Skin of body (tissue), 3 donors: ENCODE measurements at places on chromosomes 2 and 18. TPM values are rescaled to one million over a fixed set of nuclear protein-coding genes. Genes with fewer than 3 reads are reported as not detected.

GCG gene
- not detected for total RNA-seq

PAX3 gene
- 11.9 TPM for total RNA-seq

SERPINB10 gene
- total RNA-seq, result 3.9 TPM

CABLES1 gene
- total RNA-seq, result 26.6 TPM

CPSF3 gene
- 38.4 TPM for total RNA-seq

CPO gene
- total RNA-seq, result 0.89 TPM

RNU2-63P gene
- total RNA-seq, result not detected

REG3A gene
- total RNA-seq, result not detected

RIT2 gene
- total RNA-seq, result not detected

GRCh38 chr2:232880764-232881351, 10.8 kb downstream of the SNORC start:
- DNase-seq, result no peak

GRCh38 chr2:10058251-10059015, 15.1 kb downstream of the KLF11 start:
- DNase-seq, result no peak

DNA sequence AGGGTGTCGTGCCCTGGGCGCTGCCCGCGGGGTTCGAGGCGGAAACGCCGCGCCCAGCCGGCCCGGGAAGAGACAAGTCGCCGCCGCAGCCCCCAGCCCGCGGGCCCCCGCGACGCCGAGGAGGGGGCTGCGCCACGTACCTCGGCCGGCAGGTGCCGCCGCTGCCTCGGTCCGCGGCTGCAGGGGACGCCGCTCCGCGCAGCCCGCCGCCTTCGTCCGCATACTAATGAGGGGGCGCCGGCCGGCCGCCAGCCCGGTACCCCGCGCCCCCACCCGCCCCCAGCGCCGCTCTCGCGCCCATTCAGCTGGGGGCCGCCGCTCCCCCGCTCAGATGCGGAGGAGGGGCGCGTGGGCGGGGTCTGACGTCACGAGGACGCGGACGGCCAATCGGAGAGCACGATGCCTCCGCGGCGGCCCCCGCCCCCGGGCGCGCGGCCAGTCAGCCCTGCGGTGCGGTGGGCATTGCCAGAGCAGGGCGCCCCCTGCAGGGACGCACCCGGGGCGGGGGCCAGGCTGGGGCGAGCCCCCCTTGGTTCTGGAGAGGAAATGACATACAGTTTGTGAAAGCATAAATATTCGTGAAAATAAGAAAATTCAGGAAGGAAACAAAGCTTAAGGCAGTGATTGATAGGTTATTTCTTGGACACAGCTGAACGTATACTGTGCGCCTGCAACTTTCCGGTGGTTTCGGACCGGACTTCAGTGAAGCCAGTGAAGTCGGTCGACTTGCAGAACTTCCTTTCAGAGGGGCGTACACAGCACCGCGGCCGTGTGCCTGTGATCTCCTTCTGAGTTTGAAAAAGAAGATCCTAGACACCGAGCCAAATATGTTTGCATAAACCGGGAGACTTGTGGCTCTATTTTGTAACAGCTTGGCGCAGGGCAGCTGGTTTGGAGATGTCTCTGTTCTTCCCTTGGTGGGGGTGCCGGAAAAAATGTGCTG, at the start of gene ST3GAL5:
Gene ST3GAL5 (minus strand): TSS at position 307 of the 943 bp plus-strand sequence. CDS start 85 bp downstream, at position 222.
- DNase-seq, result peak; percentile 93

- no peak for DNase-seq
Measured at GRCh38 chr2:119608553-119608952, 64.3 kb downstream of the CFAP221 start.

DNA sequence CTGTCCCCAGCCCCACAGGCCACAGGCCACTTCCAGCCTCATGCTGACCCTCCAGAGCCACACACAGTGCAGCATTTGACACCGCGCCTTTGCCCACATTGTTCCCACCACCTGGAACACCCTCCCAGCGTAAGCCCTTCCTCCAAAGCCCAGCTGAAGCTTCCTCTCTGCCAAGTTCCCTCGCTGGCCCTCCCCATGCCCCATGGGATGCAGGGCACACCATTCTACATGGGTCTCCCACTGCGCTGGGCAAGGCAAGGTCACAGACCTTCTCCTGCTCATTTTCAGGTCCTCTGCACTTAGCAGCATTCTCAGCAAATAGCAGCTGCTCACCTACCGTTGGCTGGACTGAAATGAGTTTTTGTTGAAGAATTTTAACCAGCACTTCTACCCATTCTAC, 455.5 kb downstream of the EIPR1 start:
- DNase-seq, result no peak

GRCh38 chr2:237540823-237541222, 25.6 kb upstream of the PRLH start:
- peak; percentile 23 for DNase-seq

DNA sequence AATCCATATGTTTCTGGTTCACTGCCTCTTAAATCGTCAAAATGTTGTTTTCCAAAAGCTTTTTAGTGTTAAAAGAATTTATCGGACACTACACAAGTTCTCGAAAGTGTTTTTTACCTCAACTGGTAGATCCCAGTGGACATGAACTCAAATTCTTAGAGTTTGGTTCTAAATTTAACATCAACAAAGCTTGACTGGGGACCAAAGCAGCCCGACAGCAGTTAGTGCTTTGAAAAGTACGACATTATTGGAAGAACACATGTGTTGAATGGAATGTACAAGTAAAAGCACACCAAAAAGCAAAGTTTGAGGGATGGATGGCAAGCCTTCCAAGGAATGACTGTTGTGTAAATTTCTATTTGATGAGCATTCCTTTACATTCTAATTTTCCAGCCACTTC, 803.9 kb upstream of the POU3F3 start:
- DNase-seq, result peak; percentile 55

- DNase-seq, result no peak
Measured at GRCh38 chr2:40178171-40178778, 273.6 kb downstream of the SLC8A1 start.

DNA sequence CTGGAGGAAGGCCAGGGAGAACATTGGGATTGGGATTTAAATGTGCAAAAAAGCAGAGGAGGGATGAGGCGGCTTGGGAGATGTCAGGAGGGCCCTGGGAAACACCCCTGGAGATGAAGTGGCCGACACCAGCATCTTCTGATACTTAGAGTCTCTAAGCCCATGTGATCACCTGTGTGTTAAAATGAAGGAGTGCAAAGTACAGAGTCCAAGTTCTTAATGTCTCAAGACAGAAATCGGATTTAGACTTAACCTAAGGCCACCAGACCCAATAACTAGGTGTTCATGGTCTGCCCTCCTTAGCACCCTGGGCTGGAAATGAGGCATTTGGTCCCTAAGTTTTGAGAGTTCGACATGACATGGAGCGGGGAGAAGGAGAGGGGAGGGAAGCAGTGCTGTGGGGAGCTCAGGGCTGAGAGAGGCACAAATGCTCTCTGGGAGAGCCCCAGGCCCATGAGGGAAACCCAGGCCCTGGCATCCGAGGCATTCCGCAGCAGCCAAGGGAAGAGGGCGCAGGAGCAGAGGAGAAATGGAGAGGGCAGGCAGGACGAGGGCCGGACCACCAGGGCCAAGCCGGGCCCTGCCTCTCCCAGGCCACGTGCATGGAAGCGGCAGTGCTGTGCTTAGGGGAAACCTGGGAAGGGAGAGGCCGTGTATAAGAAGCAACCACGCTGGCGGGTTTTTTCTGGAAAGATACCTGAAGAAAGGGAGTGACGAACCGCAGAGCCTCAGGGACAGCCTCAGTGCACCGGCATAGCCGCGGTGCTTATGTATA, 63.3 kb downstream of the SFXN5 start:
- DNase-seq, result no peak

DNA sequence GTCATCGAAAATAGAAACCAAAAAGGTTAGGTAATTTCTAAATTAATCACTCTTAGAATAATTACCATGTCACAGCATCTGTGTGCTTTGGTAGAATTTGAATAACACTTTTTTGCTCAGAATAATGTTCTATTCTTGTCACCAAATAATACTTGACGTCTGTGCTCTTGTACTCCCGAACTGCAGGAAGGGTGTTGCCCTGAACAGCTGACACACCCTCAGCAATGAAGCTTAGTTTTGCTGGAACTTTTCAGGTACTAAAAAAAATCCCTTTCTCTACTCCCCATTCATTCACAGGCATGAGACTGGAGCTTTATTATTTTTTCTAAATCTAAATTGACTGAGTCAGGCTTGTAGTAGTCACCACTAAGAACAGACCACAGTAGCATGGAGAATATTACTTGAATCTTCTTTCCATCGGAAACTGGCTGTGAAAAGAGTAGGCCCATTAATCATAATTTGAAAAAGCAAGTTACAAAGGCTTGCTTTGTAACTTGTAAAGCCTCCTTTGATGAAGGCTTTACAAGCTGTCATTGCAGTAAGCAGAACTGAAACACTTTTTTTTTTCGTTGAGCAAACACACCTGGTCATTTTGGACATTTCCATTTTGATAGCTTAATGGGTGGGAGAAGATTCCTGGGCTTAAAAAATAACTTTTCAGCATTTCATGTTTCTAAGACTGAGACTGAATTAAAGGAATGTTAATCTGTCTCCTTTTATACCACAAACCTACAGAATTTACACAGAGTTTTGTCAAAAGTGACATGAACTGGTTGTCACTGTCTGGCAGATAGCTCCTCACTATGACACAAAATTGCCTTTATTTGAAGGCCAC, 70.3 kb upstream of the PELI1 start:
- no peak for DNase-seq

- no peak for DNase-seq
Measured at GRCh38 chr2:231286964-231287363, 88.5 kb downstream of the ARMC9 start.

DNA sequence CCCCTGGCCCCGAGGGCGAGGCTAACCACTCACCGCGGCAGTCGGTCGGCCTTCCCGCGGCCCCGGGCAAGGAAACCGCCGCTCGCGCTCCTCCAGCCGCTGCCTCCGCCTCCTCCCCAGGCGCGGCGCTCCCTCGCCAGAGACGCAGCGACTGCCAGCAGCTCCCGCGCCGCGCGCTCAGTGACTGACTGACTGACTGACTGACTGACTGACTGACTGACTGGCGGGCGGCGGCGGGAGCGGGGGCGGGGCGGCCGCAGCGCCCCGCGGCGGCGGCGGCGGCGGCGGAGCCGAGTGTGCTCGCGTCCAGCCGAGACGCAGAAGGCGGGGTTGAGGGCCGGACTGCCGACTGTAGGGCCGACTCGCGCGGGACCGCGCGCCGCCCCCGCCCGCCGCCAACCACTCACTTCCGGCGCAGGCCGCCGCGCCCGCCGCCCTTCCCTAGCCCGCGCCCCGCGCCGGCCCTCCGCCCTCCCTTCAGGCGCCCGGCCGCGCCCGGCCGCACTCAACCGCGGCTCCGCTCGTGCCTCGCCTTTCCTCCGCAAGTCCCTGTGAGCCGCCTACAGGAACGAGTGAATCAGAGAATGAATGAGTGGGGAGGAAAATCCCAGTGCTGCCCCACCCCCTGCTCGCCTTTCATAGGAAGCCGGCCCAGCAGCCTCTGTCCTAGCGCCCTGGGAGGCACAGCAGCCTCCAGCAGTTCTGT, at the start of gene RAPH1:
Gene RAPH1 (minus strand): TSS at position 224 of the 706 bp plus-strand sequence. CDS start 39,948 bp downstream, outside the sequence.
- DNase-seq, result peak; percentile 87

DNA sequence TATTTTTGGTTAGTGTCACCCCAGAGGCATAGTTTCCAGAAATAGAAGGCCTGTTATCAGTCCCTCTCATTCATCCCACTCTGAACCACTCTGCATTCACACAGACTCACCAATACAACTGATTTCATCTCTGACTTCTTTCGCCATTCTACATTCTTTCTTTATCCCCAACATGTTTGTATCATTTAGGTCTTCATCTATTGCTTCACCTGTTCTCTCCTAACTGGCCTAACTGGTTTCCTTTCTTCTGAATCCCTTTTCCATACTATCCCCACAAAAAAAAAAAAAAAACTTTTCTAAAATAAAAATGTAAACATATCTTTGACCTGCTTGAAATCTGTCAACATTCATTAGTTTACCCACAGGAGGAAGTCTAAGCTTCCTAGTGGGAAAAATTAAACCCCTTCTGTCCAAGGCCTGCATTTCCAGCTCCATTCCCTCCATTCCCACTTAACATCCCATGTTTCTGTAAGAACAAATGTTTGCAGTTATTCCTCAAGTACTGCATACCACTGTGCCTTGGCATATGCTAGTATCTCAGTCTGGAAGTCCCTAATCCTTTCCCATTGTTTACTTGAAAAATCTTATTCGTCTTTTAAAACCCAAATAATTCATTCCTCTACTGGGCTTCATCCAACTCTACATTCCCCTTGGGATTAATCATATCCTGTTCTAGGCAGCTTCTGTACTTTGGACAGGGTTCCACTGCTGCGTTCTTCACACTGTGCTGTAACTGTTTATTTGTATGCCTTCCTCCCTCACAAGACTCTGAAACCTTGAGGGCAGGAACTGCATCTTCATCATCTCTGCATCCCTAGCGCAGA, 68.5 kb downstream of the FIGN start:
- no peak for DNase-seq

- DNase-seq, result peak; percentile 58
Measured at GRCh38 chr2:199668645-199669044, 182.3 kb downstream of the FTCDNL1 start.

DNA sequence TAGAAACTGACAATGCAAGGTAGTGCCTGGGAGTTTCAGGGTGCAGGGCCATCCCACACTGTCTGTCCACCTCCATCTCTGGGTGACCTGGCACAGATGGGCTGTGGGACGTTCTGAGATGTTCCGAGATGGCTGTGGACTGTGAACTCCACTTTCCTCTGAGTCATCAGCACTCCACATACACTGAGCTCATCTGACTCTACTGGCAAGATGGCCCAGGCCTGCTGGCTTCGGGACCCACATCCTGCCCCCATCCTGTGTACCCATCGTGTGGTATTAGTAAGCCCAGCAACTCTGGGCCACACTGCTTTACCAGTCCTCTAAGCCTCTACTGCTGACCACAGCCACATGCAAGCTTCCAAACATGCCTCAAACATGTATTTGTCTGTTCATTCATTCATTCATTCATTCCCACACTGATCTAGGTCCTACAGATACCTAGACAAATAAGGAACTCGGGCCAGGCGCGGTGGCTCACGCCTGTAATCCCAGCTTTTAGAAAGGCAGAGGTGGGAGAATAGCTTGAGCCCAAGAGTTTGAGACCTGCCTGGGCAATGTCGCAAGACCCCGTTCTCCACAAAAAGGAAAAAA, 124.8 kb upstream of the CXCR4 start:
- DNase-seq, result no peak

DNA sequence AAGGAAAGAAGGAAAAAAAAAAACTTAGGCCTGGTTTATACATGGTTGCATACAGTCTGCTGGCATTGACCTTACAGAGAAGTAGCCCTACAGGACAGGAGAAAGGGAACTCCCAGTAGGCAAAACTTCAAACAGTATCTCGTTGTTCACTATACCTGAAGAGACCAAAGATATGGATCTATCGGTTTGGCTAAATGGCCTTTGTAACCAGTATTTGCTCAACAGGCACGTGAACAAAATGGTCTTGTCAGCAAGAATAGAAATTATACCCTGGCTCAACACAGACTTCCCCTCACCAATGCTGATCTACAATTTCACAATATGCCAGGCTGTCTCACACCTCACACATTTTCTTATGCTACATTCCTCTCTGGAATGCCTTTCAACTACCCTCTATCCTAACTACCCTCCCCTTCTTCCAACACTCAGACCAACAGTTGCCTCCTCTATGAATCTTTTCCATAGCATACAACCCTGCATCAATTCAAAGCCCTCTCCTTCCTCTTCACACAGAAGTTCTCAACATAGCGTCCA, 13.7 kb downstream of the HYCC2 start:
- DNase-seq, result no peak
